ENCODE measurements at places on chromosomes 7 and 10. TPM values are rescaled to one million over a fixed set of nuclear protein-coding genes. Genes with fewer than 3 reads are reported as not detected.

GRCh38 chr7:42231043-42231787 lies 5.8 kb downstream of the GLI3 start:
- no peak for DNase-seq

Gene TMEM139
- total RNA-seq, result 0.85 TPM

GRCh38 chr10:13685885-13686284 lies 99.1 kb downstream of the PRPF18 start:
- no peak for DNase-seq

DNA sequence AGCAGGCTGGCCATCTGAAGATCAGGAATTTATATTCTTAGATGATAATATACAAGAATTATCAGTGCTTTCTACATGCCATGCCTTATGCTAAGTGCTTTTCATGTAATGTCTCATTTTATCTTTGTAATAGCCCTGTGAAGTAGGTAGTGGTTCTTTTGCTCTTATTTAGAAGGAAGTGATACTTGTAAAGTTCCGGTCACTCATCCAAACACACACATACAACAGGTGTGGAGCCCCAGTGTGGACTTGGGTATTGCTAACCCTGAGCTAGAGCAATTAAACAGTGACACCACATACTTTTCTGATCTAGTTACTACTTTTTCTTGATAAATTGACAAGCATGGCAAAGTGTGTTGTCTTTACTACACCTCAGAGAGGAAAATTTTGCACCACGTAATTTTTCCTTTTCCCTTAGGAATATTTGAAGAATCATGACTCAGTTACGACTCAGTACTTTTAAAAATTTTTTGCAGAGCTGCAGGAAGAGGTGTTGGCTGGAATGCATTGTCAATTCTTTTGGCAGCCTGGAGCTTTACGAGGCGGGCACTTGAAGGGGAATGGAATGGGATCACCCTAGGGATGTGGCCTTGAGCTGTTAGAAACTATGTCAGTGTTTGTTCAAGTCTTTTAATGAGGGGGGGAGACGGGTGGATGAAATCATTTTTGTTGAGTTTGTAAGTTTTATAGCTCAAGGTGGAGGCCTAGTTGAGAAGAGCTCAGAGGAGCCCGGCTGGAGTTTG lies 212.5 kb upstream of the CELF2 start:
- DNase-seq, result no peak

DNA sequence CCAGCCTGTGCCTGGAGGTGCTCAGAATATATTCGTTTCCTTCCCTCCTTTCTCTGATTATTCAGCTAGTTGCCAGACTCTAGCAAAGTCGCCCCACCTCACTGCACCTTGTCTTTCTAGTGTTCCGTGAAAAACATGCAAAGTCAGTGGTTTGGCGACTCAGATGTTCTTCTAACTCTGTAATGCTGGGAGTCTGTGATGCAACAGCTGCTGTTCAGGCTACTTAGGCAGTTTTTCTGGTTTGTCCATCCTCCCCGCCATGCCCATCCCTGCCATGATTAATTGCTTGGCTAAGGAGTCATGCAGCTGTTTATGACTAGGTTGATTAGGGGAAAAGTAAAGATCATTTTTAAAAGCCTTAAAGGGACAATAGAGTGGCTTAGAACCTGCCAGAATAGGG lies 99.4 kb downstream of the MTPN start:
- no peak for DNase-seq

DNA sequence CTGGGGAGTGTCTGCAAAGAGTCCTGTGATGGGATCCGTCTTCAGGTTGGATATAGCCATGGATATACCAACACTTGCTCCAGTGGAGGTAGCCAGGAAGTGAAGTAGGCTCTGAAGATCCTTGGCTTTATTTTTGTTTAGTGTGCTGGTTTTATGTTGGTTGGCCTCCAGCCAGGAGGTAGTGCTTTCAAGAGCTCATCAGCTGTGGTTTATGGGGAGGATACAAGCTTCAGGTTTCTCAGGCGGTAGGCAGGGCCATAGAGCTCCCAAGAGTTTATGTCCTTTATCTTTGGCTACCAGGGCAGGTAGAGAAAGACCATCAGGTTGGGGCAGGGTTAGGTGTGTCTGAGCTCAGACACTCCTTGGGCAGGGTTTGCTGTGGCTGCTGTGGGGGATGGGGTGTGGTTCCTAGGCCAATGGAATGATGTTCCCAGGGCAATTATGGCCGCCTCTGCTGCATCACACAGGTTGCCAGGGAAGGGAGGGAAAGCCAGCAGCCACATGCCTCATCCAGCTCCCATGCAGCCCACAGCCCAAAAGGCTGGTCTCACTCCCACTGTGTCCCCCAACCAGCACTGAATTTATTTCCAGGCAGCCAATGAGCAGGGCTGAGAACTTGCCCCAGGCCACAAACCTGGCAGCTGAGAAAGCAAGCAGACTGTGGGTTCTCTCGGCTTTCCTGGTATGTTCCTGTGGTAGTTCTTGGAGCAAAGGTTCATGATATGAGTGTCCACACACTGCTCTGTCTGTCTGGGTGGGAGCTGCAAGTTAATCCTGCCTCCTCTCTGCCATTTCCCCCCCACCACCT lies 67.0 kb upstream of the PRLHR start:
- DNase-seq, result no peak

Gene FAM131B
- total RNA-seq, result 18.5 TPM

Gene ZNF736
- not detected for total RNA-seq

DNA sequence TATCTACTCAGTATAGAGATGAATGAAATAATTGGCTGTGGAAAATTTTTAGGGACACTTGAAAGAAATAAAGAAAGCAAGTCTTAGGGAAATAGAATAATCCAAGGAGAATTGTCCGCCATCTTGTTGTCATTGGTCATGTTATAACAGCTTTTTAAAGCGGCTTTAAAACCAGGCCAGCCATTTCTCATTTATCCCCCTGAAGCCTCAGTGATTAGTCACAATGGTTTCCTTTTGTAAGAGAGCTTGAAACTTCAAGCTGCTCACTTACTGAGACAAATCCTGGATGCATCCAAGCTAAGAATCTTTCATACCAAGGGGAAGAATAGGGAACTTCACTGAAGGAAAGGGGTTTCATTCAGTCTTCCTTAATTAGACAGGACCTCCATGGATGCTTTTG lies 67.9 kb downstream of the SGCE start:
- DNase-seq, result no peak

- DNase-seq, result no peak
Measured at GRCh38 chr10:46253076-46254006, 33.5 kb upstream of the ANTXRL start.

DNA sequence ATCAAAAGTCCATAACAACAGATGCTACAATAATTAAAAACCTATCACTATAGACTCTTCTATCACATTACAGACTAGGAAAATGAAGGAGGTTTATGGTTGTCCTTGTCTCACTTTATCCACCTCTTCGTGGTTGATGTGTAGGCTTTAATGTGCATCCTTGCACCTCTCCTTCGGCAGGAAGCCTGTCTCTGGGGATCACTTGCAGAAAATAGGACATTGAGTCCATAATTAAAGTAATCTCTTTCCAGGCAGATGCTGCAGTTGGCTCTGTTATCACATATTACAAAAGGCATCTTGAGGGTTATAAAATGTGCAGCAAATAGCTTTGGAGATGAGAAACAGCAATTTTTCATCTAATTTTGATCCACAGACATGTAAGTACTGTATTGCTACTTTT lies 168.4 kb downstream of the RELN start:
- DNase-seq, result no peak

- no peak for DNase-seq
Measured at GRCh38 chr7:114426824-114427223, 12.2 kb downstream of the FOXP2 start.

Gene TWIST1
- total RNA-seq, result not detected

Gene ITPRID1
- 1.2 TPM for total RNA-seq

DNA sequence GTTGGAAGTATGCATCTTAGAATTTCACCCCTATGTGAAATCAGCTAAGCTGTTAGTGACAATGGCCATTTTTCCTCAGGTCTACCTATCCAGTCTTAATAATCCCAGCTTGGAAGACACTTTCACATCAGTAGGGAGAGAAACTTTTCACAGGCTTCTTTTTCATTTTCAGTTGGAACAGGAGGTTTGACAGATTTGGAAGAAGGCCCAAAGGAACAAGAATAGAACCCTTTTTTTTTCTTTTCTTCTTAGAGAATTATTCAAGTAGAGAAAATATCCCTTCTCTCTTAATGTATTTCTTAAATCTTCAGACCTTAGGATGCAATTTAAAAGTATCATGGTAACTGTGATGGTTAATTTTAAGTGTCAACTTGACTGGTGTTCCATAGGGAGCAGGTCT lies 410.5 kb upstream of the C7orf33 start:
- DNase-seq, result no peak

Gene PYROXD2
- 5.3 TPM for total RNA-seq

GRCh38 chr10:58003945-58004344 lies 263.7 kb downstream of the IPMK start:
- no peak for DNase-seq

Gene PKD2L1
- 0.20 TPM for total RNA-seq

DNA sequence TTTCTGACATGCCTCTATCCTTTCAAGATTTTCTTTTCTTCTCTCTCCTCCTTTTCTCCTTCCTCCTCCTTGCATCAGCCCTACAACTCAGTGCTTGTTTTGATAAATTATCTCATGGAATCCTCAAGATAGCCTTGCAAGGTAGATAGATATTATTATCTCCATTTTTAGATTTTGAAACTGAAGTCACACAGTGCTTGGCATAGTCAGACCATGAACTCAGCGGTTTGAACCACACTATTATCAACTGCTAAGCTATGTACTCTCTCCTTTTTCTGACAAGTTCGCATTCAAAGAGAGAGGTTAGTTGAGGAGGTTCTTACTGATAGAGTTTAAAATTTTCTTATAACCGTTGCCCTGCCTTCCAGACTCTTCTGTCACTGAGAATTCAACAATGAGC lies 79.1 kb downstream of the SUGCT start:
- DNase-seq, result no peak

Data from H9 (cell line).